ENCODE measurements at places on chromosomes 12 and 14. TPM values are rescaled to one million over a fixed set of nuclear protein-coding genes. Genes with fewer than 3 reads are reported as not detected.

The DIO2 gene
- total RNA-seq, result 132 TPM

The SRRM4 gene
- total RNA-seq, result not detected

The ADSS1 gene
- 5.9 TPM for total RNA-seq

The R3HDM2 gene
- 21.7 TPM for total RNA-seq

The ANKS1B gene
- 2.1 TPM for total RNA-seq

The RD3L gene
- not detected for total RNA-seq

The ALDH2 gene
- total RNA-seq, result 169 TPM

The PSMB11 gene
- not detected for total RNA-seq

GRCh38 chr12:69987579-69988091, 162.6 kb downstream of the MYRFL start:
- no peak for DNase-seq

GRCh38 chr14:65027127-65027799, 40.6 kb downstream of the FNTB start:
- no peak for DNase-seq

- no peak for DNase-seq
These were observed 46.7 kb downstream of the BHLHE41 start for GRCh38 chr12:26077915-26078702.

DNA sequence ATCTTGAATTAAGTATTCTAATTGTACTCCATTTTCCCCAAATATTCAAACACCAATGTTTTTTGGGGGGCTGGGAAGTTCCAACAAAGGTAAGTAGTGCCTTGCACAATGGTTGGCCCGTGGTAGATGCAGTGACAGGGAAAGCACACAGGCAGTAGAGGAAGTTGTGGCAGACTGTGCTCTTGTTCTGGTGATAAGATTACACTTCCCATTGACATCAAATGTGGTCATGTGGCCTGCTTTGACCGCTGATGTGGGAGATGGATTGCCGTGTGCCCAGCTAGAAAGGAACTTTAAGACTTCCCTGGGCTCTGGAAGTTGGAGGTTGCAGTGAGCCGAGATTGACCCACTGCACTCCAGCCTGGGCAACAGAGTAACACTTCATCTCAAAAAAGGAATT, 223.8 kb downstream of the VRK1 start:
- DNase-seq, result no peak

DNA sequence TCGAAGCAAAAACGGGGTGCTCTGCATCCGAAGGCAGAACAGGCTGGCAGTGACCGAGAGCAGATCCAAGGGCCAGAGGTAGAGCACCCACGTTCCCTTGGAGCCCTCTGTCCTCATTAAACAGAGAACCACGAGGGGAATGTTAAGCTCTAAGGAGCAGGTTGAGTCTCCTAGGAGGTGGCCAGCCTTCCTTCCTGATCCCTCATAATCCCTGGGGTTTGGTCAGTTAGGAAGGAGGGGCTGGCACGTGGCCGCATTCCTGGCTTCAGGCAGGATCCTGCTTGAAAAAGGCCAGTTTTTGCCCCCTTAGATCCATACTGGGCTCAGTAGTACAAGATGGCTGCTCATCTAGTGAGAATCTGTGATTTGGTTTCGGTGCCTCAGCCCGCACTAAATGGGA, 57.2 kb downstream of the SLC24A4 start:
- DNase-seq, result no peak

DNA sequence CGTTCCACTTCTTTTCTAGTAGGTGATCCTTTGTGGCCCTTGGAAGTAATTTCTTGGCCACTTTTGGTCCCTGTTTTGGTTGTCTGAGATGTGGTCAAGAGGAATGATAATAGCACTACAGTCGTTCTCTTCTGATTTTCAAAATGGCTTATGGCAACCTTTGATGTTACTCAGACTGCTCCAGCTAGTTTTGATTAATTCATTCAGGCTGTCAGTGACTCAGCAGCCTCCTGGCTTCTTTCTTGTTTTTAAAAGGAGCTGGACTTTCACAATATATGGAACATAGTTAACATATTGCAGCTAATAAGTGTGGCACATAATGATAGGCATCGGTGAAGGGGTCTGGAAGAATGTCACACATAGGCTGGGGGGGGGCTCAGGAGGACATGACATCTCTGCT, 47.3 kb downstream of the WDR20 start:
- DNase-seq, result no peak

GRCh38 chr12:53857666-53858065, 81.0 kb upstream of the HOXC13 start:
- no peak for DNase-seq

- no peak for DNase-seq
These were observed 612.1 kb downstream of the DIO2 start for GRCh38 chr14:79599239-79599638.

GRCh38 chr12:83224012-83224411, 537.3 kb downstream of the TMTC2 start:
- DNase-seq, result no peak

- no peak for DNase-seq
These were observed 12.3 kb downstream of the CHST11 start for GRCh38 chr12:104469066-104469465.

GRCh38 chr14:68403191-68404145, 389.4 kb downstream of the ZFP36L1 start:
- no peak for DNase-seq

DNA sequence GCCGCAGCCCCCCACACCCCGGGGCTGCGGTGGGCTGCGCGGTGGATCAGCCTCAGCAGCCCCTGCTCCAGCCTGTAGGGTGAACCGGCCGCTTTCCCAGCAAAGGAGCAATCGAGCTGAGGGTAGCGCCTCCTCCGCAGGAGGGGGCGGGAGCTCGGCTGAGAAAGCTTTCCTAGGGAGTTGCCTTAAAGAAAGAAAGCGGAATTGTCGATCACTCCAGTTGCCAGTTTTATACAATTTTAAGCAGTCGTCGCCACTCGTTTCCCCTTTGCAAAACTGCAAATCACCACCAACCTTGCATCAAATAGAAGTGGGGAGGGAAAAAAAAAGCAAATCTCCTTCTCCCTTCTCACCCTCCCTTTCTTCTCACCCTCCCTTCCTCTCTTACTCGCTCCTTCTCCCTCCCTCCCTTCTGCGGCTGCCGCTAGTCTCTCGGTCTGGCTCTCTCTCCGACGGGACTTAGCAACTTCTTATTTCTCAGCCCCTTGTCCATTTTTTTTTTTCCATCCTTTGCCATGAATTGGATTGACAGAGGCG, at the start of gene PDE3A:
Gene PDE3A (plus strand): TSS at position 424 of the 537 bp plus-strand sequence. CDS start 748 bp downstream, outside the sequence.
- no peak for DNase-seq

DNA sequence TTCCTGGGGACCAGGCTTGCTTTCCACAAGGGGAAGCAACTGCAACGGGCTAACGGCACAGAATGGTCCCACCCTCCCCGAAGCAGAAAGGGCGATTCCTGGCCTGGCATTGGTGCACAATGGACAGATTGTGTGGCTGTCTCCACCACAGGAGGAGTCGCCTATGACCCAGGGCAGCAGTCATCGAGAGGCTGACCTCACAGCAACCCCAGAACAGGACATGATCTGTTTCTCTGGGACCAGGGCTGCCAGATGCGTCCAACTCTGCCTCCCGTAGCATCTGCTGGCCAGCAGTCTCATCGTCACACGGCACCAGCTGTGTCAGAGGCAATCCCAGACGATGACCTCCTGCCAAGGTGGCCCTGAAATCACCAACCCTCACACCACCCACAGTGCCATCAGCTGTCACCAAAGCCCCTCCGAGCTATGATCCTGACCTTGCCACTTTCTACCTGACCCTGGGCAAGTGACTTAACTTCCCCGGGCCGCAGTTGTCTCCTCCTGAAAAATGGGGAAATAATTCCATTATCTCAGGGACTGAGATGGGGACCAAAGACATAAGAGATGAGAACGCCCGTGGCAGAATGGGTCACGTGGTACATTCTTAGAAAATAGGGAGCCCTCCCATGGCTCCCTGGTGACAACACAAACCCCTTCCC, 86.7 kb downstream of the CHGA start:
- DNase-seq, result no peak

DNA sequence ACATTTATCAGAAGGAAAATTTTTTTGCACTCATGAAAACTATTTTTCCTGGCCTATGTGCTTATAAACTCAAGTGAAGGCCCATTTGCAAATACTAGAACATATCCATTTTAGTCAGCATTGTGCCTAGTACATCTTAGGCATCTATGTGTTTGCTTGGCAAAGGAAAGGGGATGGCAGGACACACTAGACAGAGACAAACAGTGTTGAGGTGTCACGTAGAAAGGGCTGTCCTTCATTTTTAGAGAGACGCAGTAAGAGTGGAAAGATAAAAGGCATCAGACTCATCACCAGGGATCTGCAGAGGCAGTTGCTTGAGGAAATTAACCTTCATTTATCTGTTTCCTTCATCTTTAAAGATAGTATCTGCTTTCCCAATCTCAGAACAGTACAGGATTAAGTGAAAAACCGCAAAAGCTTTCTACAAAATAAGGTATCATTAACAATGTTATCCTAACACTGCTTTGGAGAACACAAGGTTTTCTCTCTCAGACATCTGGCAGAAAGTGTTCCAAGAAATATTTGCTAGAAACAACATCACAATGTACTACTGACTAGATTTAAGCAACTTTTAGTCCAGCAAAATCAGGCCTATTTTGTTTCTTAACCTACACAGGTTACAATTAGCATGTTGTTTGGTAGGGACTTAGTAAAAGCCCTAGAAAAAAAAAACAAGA, 2.0 kb downstream of the YBX3 start:
- no peak for DNase-seq

DNA sequence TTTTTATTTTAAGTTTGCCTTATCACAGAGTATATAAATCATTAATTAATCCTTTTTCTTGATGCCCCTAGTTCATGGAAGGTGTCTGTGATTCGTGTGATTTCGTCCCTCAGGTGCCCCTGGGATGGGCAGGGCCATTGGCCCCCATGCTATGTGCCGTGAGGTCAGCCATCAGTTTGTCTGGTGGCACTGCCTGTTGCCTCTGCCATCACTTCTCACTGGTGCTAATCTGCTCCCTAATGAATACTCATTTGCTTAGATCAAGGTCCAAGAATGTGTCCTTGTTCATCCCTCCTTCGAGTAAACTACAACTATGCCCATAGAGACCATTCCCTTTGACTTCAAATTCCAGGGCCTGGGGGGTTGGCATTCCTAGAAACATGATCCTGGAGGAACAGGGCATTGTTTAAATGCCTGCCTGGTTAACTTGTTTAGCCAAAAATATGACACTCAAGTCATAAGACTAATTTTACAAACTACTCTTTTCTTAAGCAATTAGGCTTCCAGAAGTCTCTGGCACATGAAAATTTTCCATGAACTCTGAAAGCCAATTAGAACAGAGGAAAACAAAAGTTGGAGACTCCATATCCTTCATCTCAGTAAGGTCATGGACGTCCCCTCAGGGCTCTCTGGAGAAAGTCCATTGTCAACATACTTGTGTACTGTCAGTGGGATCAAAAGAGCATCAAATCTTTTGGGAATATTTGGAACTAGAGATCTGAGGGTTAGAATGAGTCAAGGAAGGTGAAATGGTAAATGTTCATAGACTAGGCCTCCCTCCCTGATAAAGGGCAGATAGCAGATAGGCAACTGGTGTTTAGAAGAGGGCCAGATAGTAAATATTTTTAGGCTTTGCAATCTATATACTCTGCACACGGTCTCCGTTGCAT, 90.9 kb upstream of the PLXNC1 start:
- DNase-seq, result no peak

- DNase-seq, result no peak
These were observed 11.5 kb downstream of the FLVCR2 start for GRCh38 chr14:75589931-75590330.

DNA sequence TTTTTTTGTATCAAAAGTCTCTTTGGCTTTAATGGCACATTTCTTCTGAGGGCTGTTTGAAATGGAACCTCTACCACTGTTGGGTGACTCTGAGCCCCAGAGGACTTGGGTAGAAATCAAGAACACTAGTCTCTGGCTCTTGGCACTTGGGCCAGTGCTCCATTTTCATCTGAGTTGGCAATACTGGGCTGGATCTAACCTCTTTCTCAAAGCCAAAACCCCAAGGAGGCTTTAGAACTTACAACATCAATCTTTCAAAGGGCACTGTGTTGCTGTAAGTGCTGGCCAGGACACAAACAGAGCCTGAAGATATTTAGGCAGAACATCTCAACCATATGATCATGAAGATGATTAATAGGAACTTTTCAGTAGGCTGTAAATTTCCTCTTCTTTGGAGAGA, 34.0 kb upstream of the PLEKHG7 start:
- DNase-seq, result no peak

DNA sequence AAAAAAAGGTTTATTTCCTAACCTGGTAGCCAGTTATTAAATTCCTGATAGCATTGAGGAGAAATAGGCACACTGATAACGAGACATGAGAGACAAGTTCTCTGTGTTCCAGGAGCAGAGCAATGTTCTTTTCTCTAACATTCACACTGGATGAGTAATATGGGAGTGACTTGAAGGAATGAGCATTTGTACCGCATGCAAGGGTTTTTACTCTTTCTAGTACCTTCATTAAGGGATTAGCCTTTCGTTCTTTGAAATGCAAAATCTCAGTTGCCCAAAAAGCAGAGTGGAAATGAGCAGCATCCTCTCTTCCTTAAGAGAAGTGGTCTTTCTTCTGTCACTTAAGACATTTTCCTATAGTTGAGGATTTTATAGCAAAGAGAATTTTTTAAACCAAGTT, 54.7 kb downstream of the FGD4 start:
- DNase-seq, result no peak

- no peak for DNase-seq
These were observed 45.3 kb upstream of the HECTD1 start for GRCh38 chr14:31252865-31253264.

DNA sequence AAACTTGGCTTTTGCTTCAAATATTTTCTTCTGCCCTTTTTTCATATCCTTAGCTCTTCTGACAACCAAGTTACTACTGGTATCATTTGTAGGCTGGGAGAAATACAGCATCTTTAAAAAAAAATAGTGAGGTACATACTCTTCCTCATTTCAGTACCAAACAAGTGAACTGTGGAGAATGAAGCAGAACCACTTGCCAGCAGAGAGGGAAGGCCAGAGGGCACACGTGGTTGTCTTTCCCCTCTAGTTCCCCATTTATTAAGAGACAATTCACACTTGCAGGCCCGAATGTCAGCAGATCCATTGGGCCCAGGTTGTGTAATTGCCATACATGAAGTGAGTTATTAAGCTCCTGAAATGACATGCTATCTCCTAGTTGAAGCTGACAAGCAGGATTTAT, 3.2 kb downstream of the SUSD6 start:
- peak; percentile 22 for DNase-seq

- DNase-seq, result no peak
These were observed 27.2 kb upstream of the ANO4 start for GRCh38 chr12:100767371-100767770.

GRCh38 chr12:19529951-19530636, 90.8 kb downstream of the AEBP2 start:
- no peak for DNase-seq

GRCh38 chr14:104157016-104157928, 18.9 kb downstream of the KIF26A start:
- DNase-seq, result no peak

GRCh38 chr12:5808981-5809380, 136.1 kb downstream of the ANO2 start:
- DNase-seq, result no peak
